ENCODE measurements at places on chromosomes 1 and 21.

DNA sequence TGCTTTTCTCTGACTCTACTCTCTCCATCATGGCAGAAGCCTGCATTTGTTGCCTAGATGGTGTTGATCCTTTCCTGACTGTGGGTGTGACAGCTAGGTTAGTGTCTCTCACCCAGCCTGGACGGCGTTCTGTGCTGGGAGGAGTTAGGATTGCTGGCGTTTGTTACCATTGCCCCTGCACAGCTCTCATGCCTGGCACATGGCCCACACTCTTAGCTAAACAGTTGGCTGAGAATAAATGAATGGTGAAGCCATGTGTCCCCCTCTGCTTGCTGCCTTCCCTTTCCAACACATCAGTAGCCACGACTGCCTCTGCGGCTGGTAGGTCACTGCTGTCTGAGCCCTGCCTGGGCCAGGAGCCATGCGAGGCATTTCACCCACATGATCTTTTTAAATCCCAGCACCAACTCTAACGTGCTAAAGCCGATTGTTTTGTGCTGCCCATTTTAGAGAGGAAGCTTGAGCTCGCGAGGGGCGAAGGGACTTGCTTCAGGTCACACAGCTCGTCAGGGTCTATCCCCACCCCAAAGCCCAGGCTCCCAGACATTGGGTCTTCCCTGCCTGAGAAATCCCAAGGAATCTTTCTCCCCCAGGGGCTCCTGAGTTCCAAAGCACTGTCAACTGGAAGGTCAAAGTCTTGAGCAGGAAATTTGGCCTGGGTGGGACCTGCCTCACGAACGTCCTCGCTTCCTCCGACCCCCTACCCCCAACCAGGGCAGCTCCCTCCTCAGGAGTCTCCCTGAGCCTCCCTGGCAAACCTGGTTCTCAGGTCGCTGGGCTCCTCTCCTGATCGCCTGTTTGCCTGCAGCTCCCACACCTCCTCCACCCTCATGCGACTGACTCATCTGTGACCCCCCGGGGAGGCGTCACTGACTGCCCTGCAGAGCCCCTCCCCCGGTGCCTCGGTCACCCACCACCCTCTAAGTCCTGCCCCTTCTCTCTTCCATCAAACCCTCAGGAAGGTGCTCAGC lies 271.7 kb upstream of the C1orf174 start:
- no peak for DNase-seq

DNA sequence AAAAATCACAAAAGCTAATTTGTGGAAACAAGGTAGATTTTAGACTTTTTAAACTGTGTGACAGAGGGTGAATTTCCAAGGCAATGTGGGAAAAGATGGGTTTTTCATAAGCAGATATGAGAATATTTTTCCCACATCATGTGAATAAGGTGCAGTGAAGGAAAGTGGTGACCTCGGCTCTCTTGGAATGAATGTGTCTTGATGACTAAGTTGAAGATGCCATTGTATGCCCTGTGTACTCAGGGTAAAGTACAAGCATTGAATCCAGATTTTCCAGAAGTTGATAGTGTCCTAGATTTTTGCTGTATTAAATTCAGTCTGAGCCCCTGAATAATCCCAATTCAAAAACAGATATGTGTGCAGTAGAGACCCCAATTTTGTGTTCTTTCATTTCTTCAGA lies 442.6 kb upstream of the ADGRL2 start:
- DNase-seq = no peak

DNA sequence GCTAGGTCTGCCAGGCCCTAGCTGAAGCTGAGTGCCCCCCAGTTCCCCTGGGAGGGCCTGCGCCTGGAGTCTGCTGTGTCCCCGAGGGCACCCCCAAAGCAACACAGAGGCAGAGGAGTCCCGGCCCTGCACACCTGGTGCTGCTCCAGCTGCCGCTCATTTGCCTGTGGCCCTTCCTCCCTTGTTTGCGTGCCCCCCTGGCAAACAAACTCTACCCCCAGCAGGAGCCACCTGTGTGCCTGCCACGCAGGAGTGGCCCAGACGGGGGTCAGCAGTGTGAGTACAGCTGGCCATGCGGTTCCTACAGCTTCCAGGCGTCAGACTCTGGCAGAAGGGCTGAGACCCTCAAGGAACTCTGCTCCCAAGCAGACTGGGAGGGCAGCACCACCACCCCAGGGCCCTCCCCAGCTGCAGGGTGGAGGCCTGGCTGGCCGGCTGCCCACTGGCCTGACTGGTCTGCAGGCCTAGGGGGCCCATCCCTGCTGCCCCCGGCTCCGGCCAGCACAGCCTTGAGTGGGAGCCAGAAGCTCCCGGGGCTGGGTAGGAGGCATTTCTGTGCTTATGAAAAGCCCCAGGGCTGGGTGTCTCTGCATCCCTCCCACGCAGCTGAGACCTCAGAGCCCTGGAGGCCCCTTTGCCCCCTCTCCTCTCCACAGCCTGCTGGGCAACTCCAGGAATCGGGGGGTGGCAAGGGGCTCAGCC lies 563 bp upstream of the TAS1R3 start:
- no peak for DNase-seq

- DNase-seq = peak; percentile 83
These were observed 125.2 kb upstream of the PTBP2 start for GRCh38 chr1:96596226-96596922.

GRCh38 chr1:58754073-58754613 lies 29.7 kb downstream of the JUN start:
- no peak for DNase-seq

Data from HAP-1 (cell line).